ENCODE measurements at places on chromosomes 1 and 21.

- no peak for DNase-seq
These were observed 52.2 kb upstream of the TARBP1 start for GRCh38 chr1:234531151-234531635.

GRCh38 chr1:179021873-179022272, 3.8 kb upstream of the FAM20B start:
- DNase-seq: no peak

DNA sequence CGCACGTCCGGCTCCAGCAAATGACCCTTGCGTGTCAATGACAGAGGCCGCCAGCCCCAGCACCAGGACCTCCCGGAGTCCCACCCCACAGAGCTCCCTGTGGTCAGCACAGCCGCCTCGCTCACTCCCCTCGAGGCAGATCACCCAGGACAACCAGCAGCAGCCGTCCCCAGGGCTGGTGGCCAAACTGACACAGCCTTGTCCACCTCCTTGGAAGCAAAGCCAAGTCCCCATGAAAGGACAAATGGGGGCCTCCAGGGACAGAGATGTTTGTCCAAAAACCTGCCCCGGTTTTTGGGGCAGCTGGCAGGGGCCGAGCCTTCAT, 2.1 kb downstream of the KRTAP10-10 start:
- no peak for DNase-seq

DNA sequence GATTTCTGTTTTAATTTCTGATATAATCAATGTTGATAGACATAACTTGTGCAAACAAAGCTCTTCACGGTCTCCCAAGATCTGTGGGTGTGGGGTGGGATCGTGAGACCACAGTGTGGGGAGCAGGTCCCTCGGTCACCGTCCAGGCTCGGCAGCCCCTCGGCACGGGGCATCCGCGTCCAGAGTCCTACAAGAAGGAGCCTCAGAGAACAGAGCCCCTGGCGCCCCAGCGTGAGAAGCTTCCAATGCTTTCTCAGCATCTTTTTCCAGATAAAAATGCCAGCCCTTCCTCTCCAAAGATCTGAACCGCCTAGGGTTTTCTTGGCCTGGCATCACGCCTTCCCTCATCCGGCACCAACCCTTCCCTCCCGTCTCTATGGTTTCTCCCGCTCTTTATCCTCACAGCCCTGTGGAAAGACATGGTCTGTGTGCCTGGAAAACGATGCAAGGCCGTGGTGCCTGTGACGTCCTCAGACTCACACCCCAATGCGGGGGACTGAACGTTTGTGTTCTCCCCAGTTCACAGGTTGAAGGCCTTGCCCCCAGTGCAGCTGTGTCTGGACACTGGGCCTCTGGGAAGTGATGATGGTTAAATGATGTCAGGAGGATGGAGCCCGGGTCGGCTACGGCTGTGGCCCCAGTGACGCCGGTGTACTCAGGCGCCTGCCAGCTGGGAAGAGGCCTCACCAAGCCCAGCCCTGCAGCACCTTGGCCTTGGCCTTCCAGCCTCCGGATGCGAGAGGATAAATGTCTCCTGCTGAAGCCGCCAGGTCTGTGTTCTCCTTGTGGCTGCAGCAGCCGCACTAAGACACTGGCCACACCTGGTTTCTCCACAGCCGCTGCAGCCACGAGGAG, 45.9 kb upstream of the COL6A2 start:
- DNase-seq: no peak

- no peak for DNase-seq
These were observed 299.1 kb upstream of the NRIP1 start for GRCh38 chr21:15363921-15364320.

GRCh38 chr1:204880906-204881305, 10.2 kb downstream of the NFASC start:
- no peak for DNase-seq

GRCh38 chr1:6872573-6873261, 87.5 kb downstream of the CAMTA1 start:
- DNase-seq: no peak

DNA sequence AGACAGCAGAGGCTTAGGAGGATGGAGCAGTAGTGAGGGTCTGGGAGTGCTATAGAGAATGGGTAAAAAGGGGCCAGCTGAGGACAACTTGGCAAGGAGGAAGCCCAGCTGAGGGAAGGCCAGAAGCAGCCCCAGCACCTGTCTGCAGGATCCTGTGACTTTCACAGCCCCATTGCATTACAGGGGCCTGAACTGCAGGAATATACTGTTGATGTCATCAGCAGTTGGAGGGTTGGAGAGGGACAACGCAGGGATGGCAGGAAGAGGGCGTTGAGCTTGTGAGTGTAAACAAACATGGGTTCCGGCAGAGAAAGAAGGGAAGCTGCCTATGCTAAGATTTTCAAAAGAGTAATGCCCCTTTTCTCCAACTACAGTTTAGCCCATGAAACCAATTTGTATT, 628.5 kb downstream of the SMYD3 start:
- DNase-seq: no peak

- DNase-seq: no peak
These were observed 25.3 kb downstream of the CNIH4 start for GRCh38 chr1:224381880-224382548.

- no peak for DNase-seq
These were observed 5.8 kb upstream of the ITGB2 start for GRCh38 chr21:44926331-44927101.

DNA sequence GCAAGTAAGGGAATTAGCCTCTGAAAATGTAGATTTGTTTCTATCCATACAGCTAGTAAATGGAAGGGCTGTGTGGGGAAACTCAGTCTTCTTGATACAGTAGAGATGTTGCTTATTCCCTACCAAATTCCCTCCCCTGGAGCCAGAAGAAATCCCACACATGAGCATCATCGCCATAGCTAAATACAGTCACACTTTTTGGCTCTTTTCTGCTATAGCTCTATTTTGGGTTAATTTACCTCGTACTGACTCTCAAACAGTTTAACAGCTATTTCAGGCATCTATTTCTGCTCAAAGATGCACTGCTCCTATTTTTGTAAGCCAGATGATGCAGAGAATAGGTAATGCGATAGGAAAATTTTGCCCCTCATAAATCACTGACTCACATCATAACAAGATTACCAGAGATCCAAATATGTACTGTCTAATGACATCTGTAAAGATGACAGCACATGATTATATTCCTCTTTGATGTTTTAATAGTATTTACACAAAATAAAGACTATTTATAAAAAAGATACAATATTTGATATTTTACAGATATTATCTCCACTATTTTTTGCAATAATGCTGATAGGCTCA, 58.6 kb downstream of the XCL1 start:
- no peak for DNase-seq

DNA sequence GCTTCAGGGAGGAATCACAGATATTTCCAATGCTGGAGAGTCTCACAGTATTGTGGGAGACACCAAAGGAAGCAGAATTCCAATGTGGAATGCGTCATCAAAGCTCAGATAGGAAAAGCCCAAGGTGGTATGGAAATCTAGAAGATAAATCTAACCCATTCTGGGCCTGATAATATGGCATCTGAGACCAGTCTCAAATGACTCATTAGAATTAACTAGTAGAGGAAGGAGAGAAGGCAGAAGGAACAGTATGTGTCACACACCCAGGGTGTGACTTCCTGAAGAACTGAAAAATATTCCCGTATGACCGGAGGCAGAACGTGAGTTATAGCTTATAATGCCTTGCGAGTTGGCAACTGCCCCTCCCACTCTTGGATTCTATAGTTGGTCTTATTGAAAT, 499.2 kb downstream of the PLPP3 start:
- no peak for DNase-seq

- DNase-seq: no peak
These were observed 44.8 kb downstream of the OPTC start for GRCh38 chr1:203538726-203539125.

- no peak for DNase-seq
These were observed 12.7 kb downstream of the CDCA8 start for GRCh38 chr1:37704966-37705365.

- DNase-seq: no peak
These were observed 47.9 kb downstream of the NPHP4 start for GRCh38 chr1:5944154-5944842.

- DNase-seq: no peak
These were observed 19.7 kb upstream of the KCNC4 start for GRCh38 chr1:110190282-110190929.

- DNase-seq: no peak
These were observed 8.3 kb downstream of the AHCTF1 start for GRCh38 chr1:246923482-246923881.

GRCh38 chr1:20322081-20322824, 31.6 kb downstream of the VWA5B1 start:
- DNase-seq: no peak

GRCh38 chr1:210262167-210262896, 29.7 kb downstream of the SERTAD4 start:
- no peak for DNase-seq

- DNase-seq: no peak
These were observed 30.3 kb downstream of the UBR4 start for GRCh38 chr1:19179597-19180264.

DNA sequence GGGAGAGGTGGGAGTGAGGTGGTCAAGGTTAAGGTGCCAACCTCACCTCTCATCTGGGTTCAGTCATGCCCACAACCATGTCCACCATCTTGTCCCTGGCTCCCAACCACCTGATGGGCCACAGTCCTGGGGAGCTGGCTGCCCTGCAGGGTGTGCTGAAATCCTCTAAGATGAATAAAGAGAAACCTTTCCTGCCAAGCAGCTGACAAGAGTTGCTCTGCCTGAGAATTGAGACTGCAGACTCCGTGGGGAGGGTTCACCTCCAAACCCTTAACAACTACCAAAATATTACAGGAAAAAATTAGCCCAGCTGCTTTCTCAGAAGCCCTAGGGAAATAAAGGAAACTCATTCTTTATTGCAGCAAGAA, 15.2 kb upstream of the FGR start:
- DNase-seq: no peak

DNA sequence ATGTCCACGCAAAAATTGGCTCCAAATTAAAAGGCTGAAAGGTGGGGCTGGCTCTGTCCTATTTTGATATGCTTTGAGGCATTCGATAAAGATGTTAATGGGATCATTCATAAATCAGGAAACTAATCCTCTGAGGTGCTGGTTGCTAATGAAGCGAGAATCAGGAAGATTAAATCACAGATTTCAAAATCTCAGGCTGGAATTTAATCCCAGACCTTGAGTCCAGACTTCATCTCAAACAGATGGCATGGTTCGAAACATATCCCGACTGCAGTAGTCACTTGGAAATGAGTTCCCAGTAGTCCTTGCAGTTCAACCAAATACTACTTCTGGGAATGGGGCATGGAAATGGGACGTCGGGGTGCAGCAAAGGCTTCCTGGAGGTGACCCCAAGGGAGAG, 4.5 kb upstream of the KLF17 start:
- no peak for DNase-seq

GRCh38 chr1:39639305-39640130, at the start of gene HEYL:
Gene HEYL, minus strand, starts transcription at chr1:39639643. Its CDS starts 18 bp downstream, at chr1:39639625.
- peak; percentile 46 for DNase-seq

- DNase-seq: no peak
These were observed 49.8 kb upstream of the OLIG2 start for GRCh38 chr21:32975811-32976431.
